ENCODE measurements at places on chromosomes 6 and 20.
A peak's percentile ranks its signal among the peaks of the same experiment; 100 is the strongest.

- no peak overlapping the region for H3K4me3 ChIP-seq
- peaks cover 36% of the 10 kb centered on the region for H3K4me1 ChIP-seq
- no peak for DNase-seq
- peaks cover 20% of the 10 kb centered on the region for H3K36me3 ChIP-seq
- no peak overlapping the region for H3K27ac ChIP-seq
Measured at GRCh38 chr6:154783229-154783628, 50.0 kb downstream of the SCAF8 start.

DNA sequence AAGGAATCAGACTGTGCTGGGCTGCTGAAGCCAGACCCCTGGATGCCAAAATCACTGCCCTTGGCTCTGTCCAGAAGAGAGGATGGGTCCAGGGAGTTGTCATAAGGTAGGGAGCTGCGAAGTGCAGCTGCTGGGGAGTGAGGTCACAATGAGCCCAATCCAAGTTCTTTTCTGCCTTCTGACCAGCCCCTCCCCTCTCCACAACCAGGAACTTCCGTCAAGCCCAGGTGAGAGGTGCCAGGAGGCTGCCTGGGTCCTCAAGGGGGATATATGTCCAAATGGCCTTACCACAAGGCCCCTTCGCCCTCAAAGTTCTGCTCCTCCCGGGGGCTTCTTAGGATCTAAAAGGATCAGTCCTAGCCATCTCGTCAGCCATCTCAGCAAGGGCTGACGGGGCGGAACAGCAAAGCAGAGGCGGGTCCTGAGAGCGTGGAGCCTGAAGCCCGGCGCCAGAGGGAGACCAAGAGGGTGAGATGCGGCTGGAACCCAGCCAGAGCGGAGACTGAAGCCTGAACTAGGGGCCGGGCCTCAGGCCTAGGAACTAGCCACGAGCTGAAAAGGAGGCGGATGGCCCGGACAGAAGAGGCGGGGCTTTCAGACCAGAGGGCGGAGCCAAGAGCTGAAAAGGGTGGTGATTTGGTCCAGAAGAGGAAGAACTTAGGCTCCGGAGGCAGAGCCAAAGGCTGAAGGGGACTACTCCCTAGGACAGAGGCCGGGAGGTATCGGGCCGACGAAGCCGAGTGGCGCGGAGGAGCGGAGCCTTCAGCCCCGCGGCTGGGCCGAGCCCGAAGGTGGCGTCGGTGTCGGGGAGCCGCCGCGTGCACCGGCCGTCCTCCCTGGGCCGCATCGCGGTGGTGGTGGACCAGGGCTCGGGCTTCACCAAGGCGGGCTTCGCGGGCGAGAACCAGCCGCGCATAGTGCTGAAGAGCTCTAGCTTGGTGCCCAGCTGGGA lies at the start of gene ACTL10:
Gene ACTL10, plus strand, starts transcription at position 651 of the 952 bp plus-strand sequence. CDS start 555 bp downstream, outside the sequence.
- H3K36me3 ChIP-seq: no peaks in the 10 kb centered on the region
- peaks cover 41% of the 10 kb centered on the region for H3K4me1 ChIP-seq
- H3K27ac ChIP-seq: peak within 1 kb of the TSS; percentile 29
- peak within 1 kb of the TSS; percentile 95 for H3K4me3 ChIP-seq
- no peaks in the 10 kb centered on the region for H3K27me3 ChIP-seq

GRCh38 chr6:165181951-165182414 lies 127.4 kb downstream of the C6orf118 start:
- no peaks in the 10 kb centered on the region for H3K27me3 ChIP-seq
- no peaks in the 10 kb centered on the region for H3K4me1 ChIP-seq
- no peak for DNase-seq

DNA sequence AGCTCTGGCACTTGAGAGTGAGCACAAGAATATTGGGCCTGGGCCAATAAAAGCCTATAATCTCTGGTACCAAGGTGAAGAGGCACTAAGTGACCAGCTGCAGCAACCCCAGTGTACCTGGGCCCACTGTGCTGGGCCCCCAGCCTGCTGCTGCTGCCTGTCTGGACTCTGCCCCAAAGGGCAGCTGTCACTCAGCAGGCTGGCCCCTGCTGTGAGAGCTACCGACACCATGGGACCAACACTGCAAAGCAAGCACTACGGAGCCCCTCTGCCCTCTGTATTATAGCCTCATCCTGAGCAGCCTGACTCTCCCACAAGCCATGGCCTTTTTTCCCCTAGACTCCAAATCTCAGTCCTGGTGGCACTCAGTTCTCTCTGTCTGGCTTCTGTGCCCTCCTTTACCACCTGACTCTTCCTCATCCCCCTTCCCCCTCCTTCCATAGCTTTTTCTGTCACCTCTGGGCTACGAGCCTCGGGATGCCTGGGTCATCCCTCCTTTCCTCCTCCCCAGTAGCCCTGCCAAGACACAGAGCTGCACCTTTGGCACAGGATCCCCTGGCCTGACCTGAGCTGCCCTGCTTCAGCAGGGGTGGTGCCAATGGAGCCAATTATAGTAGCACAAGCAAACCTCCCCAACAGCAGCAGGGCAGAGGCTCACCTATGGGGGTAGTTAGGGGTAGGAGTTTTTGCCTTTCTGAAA lies 14.2 kb downstream of the RRP36 start:
- H3K4me3 ChIP-seq: no peak overlapping the region
- no peak overlapping the region for H3K27ac ChIP-seq
- H3K36me3 ChIP-seq: peaks cover 4% of the 10 kb centered on the region
- H3K27me3 ChIP-seq: no peaks in the 10 kb centered on the region

DNA sequence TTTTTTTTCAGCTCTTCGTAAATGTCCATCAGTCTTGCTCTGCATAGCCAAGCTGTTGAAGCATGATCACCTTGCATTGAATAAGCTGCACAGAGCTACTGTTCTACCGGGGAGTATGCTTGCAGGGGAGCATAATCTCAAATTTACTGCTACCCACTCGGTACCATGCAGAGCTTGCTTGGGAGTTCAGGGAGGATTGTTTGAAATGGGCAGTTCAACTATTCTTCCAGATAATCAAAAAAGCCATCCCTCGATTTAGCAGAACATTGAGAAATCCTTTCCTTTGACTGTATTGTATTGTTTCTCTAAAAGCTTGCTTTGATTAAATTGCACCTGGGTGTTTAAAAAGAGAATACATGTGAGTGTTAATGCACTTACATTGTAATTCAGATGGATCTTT lies 332.6 kb downstream of the UTRN start:
- H3K4me1 ChIP-seq: peaks cover 28% of the 10 kb centered on the region
- H3K27me3 ChIP-seq: no peaks in the 10 kb centered on the region
- no peak overlapping the region for H3K4me3 ChIP-seq
- H3K36me3 ChIP-seq: no peaks in the 10 kb centered on the region
- no peak overlapping the region for H3K27ac ChIP-seq

- no peaks in the 10 kb centered on the region for H3K27me3 ChIP-seq
- peak overlapping the region; percentile 73 for H3K4me3 ChIP-seq
- H3K4me1 ChIP-seq: peaks cover 30% of the 10 kb centered on the region
- DNase-seq: peak; percentile 85
- peak overlapping the region; percentile 94 for H3K27ac ChIP-seq
- peaks cover 10% of the 10 kb centered on the region for H3K36me3 ChIP-seq
Measured at GRCh38 chr6:73580247-73581149, 59.7 kb upstream of the EEF1A1 start.

Data from activated T-cell treated with anti-CD3 and anti-CD28 coated beads, Interleukin-2, amount 50 U/mL, for 72 hours (primary cell).